Esophagus squamous epithelium (tissue), 5 donors: ENCODE measurements at places on chromosomes 4 and X.

GRCh38 chr4:177033632-177034031 is 240.9 kb upstream of the VEGFC start:
- no peak for DNase-seq

- DNase-seq: no peak
These were observed 134.6 kb downstream of the GATB start for GRCh38 chr4:151626228-151626627.

DNA sequence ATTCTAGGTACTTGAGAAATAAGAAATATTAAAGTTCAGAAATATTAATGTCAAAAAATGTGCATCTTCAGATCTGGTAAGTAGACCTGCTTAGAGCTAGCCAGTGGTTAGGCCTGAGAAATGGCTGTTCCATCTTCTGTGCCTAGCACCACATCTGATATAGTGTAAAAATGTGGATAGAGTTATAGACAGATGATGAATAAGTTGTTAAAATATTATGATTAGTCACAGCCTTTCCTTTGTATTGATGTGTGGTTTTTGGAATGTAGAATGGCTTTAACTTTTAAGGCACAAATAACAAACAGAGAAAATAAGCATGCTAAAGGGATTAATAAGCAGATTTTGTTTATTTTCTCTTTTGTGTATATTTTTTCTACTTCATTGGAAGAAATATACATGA is 133.5 kb upstream of the NUDT6 start:
- DNase-seq: no peak

GRCh38 chr4:109313168-109314133 is 11.0 kb upstream of the COL25A1 start:
- no peak for DNase-seq

DNA sequence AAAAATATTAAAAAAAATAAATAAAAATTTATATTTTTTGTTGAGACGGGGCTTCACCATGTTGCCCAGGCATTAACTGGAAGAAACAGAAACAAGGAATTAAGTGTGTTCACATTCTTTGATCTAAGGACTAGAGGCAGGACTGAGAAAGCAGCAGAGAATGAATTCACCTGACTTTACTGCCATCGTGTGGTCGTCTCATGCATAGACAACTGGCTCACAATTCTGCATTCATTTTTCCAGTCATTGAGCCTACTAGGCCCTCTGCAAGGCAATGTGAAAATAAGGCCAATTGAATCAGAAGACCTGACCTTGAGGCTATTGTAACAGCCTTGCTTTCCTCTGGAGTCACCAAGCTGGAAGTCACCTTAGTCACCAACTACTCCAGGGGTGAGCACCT is 37.4 kb downstream of the LHFPL1 start:
- no peak for DNase-seq

GRCh38 chr4:20844311-20844710 is 144.1 kb downstream of the PACRGL start:
- DNase-seq: no peak

DNA sequence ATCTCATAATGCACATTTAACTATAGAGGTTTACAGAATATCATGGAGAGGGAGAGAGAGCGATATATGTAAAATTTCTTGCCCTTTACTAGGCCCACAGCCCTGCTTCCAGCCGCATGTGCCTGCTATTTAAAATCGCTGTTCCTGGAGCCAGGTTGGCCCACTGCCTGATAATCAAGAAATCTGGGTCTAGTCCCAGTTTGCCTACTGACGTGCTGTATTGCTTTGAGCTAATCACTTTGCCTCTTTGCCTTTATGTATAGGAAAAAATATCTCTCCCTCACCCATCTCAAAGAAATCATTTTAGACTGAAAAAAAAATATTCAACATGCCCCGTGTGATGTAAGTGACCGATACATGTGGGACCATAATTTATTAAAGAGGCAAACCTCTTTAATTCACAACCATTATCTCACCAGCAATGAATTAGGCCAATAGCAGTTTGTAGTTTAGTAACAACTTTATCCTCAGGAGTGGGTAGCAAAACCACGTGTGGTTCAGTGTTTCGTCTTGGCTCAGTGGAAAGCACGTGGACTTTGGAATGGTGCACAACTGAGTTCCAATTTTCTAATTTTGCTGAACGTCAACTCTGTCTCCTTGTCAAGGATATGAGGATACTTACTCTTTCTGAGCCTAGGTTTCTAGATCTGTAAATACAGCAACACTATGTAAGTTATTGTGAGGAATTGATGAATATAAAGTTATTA is 62.6 kb downstream of the GRXCR1 start:
- no peak for DNase-seq

GRCh38 chr4:167035390-167035789 is 198.9 kb downstream of the SPOCK3 start:
- no peak for DNase-seq

GRCh38 chr4:73086095-73086868 is 16.8 kb upstream of the COX18 start:
- DNase-seq: no peak

- no peak for DNase-seq
These were observed 111.1 kb downstream of the RTL3 start for GRCh38 chrX:78548012-78548411.
